ENCODE measurements at places on chromosomes 7 and 10.
A peak's percentile ranks its signal among the peaks of the same experiment; 100 is the strongest.

GRCh38 chr7:107150375-107151073 is 18.3 kb upstream of the HBP1 start:
- DNase-seq = peak; percentile 73

- DNase-seq = no peak
Observed at GRCh38 chr7:139118805-139119485, 9.4 kb upstream of the ZC3HAV1 start.

DNA sequence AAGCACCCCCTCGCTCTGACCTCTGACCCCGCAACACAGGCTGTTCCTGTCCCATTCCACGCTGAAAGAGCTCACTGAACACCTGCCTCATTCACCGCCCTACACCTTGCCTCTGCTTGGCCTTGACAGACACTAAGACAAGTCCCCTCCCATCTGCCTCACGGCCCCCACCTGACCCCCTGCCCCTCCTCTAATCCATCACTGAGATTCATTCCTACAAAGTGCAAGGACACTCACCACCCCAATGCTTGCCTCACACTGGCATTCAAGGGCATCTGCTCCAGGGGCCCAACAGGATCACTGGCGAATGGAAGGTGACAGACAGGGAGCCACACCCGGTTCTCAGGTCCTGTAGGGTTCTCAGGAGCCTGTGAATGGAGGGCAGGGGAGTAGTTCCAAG is 68.1 kb upstream of the NANOS1 start:
- DNase-seq = no peak

DNA sequence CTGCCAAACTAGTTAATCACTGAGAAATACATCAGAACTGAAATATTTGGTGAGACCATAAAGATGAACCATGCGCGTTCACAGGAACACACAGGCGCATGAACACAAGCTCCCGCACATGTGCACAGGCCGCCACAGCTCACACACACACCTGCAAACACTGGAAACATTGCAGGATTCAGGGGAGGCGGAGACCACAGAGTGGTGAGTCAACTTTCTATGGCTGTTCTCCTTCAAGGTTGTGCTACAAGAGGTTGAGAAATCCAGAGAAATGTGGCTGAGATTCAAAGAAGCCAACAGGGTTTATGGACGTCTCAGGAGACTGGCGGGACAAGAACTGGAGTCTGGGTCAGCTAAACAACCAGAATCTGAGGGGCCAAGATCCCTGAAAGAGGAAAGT is 17.8 kb downstream of the ESYT2 start:
- DNase-seq = peak; percentile 72

DNA sequence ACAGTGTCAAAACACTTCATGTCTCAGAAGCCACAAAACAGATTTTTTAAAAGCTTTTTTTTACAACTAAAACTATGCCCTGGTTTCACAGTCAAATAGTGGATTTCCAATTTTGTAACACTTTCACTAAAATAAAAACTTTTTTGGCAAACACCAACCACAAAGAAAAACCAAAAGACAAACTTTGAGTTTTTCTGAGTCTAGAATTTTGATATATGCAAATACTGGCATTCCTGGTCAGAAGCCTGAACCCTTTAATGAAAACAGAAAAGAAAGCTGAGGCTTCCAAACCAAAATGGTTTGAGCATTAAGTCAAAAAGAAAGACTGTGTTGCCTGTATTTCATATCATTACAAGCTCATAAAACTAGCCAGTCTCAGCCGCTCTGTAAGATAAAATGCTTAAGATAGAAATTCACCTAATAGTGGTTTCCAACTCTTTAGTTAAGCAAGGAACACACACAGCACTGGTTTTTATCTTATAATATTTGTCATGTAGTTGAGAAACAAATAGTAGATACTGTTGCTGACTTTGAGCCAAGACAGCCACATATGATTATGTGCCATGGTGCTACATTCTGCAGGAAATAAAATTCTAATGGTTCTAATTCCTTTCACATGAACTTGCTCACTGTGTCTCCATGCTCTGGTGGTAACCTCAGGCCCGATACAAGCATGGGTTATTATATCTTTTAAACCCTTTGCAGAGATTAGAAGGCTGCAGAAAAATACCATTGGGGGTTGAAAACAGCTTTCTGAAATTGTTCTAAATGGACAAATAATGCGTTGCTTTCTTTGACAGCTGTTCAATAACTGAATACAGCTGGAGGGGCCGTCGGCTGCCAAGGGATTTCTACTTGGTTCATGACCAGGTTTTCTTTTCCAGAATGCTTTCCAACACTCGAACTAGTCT is 49.4 kb downstream of the FAM171A1 start:
- no peak for DNase-seq

DNA sequence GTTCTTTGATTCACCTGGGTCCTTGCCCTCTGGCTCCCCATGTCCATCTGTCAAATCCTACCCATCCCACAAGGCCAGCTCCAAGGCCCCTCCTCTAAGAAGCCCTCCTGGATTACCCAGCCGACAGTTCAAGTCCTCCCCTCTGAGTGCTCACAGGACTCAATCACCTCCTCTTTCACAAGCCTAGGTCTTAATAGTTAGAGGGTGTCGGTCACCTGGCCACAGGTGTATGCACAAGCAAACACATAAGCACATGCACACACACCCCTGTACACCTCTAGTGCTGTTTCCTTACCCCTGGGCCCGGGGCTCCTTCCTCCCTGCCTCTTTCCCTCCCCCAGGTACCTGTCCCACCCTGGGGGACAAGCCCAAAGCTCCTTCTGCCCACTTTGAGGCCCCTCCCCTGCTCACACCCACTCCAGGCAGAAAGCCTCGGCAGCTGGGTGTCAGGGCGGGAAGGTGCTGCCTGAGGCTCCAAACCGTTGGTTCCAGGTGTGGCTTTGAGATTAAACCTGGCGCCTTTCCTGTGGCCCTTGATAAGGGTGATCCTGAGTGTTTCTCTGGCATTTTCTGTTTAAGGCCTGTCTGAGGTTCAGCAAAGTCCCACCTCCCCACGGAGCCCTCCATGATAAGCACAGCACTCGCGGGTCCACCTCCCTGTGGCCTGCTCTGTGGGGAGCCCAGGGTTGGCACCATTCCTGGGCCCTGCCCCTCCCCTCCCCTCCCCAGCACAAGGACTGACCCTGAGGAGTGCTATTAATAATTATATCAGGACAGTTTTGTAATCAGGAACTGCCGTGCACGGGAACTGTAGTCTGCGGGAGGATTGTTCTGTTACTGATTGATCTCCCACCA is 14.6 kb upstream of the AQP1 start:
- DNase-seq = no peak

DNA sequence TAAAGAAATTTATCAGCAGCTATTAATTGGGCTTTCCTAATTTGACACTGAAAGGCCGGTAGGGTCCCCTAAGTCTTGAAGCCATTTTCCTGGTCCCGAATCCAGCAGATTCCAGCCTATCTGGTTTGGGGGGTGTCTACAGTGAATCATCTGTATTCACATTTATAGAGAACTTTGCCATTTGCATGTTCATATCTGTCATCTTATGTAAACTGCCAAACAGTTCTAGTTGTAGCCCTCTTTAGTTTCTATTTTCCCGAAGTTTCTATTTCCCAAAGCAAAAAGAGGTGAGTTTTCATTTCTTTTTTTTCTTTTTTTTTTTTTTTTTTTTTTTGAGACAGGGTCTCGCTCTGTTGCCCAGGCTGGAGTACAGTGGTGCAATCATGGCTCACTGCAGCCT is 47.6 kb downstream of the PAPSS2 start:
- no peak for DNase-seq

- DNase-seq = no peak
Observed at GRCh38 chr10:84531396-84531795, 203.0 kb downstream of the CCSER2 start.

- peak; percentile 63 for DNase-seq
Observed at GRCh38 chr7:100604976-100605911, 3.1 kb downstream of the PCOLCE start.

GRCh38 chr7:40966693-40967092 is 736.2 kb downstream of the INHBA start:
- no peak for DNase-seq

- no peak for DNase-seq
Observed at GRCh38 chr7:30880125-30880720, 31.4 kb upstream of the AQP1 start.

DNA sequence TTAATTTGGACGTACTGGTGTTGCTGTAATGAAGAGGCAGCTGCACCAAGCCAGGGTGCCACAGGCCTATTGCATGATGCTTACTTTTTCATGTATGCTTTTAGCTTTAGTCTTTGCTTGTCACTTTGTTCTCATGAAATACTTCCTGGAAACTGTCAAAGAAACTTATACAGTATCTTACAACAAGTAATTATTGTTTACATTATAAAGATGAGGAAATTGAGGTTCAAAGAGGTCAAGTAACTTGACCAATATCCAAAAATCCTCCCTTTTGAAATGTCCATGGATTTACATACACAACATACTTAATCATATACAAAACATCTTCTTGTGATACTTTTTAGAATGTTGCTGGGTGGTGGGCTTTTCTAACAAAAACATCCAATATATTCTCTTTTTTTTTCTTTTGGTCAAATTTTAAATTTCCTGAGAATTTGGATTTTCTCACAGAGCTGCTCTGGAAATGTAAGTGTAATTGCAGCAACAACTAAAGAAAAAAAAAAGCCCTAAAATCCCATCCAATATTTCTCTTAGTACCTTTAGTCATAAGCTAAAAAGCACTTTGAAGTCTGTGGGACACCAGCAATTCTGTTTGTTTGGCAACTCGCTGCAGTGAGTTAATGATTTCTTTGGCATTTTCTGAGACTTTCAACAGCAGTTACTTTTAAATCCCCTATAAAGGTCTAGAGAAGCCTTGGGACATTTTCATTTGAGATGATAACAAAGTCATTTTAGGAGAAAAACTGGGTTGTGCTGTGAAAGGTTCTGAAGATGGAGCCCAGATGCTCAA is 500.6 kb upstream of the IGFBP3 start:
- DNase-seq = no peak

GRCh38 chr7:138465046-138465445 is 5.0 kb downstream of the TRIM24 start:
- no peak for DNase-seq

- no peak for DNase-seq
Observed at GRCh38 chr10:78729366-78729765, 339.4 kb upstream of the ZMIZ1 start.

- no peak for DNase-seq
Observed at GRCh38 chr10:48607356-48608278, 2.7 kb upstream of the ARHGAP22 start.

GRCh38 chr7:24169077-24169624 is 114.8 kb upstream of the NPY start:
- no peak for DNase-seq

GRCh38 chr10:75029857-75030256 is 81.6 kb upstream of the SAMD8 start:
- no peak for DNase-seq

DNA sequence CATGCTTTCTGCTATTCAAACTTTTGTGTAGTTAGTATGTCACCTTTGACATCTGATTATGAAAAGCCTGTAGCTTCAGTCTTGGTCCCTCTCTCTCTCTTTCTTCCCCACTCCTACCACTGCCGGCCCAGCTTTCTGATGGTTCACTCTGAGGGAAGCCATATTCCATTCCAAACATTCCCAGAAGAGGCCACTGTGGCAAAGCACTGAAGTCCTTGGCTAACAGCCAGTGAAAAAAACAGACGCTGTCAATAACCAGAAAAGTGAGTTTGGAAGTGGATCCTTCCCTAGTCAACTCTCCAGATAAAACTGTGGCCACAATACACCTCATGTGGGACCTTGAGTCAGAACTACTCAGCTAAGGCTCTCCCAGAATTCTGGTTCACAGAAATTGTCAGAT is 950.7 kb upstream of the PHF14 start:
- DNase-seq = no peak

- DNase-seq = no peak
Observed at GRCh38 chr10:96470116-96470743, 43.5 kb downstream of the TLL2 start.

- no peak for DNase-seq
Observed at GRCh38 chr10:128747582-128748346, 621.5 kb upstream of the MKI67 start.

DNA sequence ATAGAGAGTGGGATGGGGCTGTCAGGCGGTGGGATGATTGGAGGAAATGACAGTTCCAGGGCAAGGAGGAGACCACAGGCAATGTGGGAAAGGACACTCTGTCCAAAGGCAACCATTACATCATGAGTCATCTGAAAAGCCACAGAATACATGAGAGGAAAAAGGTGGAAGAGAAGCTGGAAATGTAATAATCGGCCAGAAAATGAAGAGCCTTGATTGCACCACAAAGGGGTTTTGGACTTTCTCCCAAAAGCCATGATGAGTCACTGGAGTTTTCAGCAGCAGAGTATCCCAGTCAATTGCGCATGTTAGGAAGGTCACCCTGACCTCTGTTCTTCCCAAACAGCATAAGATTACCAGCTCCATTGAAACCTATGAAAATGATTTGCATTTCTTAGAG is 222.0 kb downstream of the LHFPL3 start:
- no peak for DNase-seq

DNA sequence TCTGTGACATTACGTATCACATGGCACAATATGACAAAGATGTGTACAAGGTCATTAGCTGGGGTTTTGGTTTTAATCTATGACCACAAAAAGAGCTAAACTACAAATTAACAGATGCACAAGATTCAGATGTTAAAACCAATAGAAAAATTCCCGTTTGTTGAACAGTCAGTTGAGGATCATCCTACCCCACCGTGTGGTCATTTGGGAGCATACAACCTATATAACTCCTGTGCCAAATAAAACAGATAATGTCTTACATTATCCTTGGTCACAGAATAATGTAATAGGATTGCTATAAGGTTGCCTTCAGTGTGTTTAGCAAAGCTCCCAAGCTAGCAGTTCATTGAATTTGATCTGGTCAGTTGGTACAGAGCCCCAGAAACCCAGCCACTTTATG is 28.2 kb downstream of the ASNS start:
- no peak for DNase-seq

GRCh38 chr7:36925207-36925606 is 200.9 kb upstream of the AOAH start:
- DNase-seq = no peak

DNA sequence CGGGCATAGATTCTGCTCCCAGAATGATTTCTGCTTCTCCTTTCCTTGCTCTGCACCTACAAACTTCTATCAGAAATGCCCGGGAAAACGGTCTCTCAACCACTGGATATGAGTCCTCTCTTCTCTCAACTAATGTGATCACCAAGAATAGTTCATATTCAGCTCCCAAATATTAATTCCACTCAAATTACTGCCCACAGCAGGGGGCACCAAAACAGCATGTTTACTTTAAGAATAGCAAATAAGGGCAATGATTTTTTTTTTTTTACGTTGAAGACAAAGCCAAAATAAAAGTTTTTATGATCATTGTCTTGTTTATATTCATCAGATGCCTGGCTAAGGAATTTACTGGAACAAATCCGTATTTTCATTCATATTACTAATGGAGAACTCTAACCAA is 94.9 kb upstream of the PRSS1 start:
- no peak for DNase-seq

DNA sequence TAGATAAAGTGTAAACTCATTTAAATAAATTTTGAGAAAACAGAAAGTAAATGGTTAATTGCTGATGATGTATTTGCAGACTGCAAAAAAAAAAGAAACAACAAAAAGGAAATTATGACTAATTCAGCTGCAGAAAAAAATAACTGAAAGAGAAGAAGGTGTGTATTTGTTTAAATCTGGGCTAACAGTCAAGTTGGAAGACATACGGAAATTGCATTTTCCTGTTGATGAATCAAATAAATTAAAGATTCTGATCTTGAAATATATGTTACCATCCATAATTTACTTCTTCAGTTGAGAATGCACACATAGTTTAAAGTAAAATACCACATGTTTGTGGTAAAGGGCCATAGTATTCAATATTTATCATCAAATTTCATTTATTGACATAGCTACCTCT is 19.3 kb upstream of the ING3 start:
- no peak for DNase-seq

Measured in psoas muscle (tissue), 8 donors.